ENCODE measurements at places on chromosomes 2 and 18.

DNA sequence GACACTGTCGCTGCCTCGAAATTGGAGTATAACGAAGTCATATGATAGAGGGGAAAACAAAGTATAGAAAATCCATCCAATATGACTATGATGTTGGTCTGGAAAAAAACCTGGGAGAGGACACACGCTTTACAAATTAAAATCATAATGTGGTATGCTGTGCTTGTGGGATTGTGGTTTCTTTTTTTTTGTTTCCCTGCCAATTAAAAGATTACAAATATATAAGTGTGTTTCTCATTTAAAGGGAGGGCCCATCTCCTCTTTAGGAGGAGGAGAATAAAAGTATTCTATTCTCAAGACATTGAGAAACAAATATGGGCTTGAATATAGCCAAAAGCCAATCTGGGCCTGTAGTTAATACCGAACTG is 86.6 kb downstream of the EPHA4 start:
- DNase-seq: no peak

DNA sequence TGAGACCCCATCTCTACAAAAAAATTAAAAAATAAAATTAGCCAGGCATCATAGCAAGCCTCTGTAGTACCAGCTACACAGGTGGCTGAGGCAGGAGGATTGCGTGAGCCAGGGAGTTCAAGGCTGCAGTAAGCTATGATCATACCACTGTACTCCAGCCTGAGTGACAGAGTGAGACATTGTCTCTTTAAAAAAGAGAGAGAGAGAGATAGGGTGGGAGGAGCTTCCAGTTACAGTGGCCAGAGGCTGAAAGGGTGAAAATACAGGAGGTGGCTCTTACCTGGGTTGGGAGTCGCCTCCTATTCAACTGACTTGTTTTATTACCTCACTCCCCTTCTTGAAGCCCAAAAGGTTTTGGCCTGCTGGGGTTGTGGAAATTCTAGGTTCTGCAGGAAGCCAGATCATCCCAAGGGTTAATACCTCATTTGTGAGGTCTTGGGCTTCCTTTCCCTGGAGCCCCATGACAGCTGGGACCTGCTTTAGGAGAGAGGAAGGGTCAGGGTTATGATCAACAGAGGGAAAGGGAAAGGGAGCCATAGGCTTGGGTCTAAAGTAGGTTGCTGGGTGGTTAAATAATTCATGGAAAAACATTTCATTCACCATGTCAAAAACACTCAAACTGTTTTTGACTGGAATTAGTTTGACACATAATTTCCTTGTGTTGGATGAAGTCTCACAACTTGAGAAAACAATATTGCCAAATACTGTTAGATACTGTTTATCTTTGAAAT is 17.4 kb downstream of the DYNC2LI1 start:
- DNase-seq: no peak

DNA sequence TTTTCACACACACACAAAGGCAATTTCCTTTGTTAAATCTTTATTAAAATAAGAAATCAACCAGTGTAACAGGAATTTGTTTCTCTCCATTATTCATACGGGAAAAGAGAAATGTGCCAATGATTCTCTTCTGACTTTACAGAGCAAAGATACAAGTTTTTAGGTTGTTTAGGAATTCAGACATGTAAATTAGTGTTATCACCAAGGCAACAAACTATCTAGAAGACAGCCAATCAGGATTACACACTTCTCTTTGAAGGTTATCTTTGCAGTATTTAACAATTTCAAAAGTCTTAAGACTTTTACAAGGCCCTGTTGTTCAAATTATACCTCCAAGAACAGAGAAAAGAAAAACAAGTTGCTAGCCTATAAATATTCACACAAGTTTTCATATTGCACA is 14.5 kb downstream of the CD302 start:
- DNase-seq: no peak

GRCh38 chr18:1965016-1965415 is 606.3 kb downstream of the METTL4 start:
- no peak for DNase-seq

DNA sequence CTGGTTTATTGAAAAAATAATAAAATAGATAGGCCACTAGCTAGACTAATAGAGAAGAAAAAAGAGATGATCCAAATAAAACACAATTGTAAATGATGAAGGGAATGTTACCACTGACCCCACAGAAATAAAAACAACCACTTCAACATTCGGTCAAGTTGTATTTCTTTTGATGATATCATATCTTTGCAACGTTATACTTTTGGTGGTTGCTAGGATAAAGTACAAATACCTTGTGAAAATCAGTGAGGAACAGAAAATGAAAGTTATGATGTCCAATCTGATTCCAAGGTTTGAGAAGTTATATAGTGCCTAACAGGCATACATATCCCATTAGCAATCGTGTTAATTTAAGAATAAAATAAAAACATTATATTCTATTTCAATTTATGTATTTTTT is 6.6 kb upstream of the ASNSD1 start:
- no peak for DNase-seq

DNA sequence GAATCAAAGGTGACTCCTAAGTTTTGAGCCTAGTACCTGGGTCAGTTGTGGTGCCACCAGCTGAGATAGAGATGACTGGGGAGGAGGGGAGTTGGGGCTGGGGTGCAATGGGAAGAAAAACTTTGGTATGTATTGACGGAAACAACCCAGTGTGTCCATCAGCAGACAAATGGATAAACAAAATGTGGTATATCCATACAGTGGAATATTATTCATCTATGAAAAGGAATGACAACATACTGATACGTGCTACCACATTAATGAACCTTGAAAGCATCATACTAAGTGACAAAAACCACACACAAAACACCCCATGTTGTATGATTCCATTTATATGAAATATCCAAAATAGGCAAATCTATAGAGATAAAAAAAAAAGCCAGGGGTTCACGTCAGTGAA is 41.1 kb upstream of the GPR155 start:
- no peak for DNase-seq
